ENCODE measurements at places on chromosomes 7 and 10.

GRCh38 chr10:22791665-22792064, 77.3 kb upstream of the PIP4K2A start:
- no peak for DNase-seq

DNA sequence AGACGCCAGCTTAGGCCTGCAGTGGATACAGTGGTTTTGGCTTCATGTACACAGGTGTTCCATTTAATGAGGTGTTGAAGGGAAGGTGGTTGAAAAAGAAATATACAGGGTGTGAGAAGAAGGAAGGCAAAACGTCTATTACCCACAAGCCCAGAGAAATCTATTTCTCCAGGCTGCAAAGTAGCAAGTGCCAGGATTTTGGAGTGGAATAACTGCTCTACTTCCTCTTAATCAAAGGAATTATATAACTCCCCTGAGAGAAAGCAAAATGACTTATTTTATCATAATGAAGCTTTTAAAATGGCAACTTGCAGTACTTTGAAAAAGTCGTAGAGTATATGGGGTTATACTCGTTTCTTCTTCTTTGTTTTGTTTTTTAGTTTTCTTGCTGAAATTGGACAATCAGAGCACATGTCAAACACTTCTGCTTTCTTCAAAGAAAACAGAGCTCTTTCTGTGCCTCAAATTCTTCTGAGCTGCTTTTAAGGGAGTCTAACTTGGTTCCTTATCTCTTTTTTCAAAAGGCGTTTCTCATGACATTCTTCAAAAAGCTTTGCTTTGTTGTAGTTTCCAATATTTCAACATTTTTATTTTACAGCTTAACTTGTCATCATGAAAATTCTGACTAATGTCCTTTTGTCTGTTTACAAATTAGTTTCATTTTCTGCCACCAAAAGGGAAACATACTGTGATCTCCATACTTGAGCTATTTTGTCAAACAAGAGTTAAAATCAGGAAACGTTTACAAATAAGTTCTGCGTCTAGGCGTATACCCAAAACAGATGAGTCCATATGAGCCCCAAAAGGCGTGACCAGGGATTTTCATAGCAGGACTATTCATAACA, 289.7 kb downstream of the FRMD4A start:
- no peak for DNase-seq

GRCh38 chr7:14871880-14872279, 30.7 kb downstream of the DGKB start:
- DNase-seq, result no peak

DNA sequence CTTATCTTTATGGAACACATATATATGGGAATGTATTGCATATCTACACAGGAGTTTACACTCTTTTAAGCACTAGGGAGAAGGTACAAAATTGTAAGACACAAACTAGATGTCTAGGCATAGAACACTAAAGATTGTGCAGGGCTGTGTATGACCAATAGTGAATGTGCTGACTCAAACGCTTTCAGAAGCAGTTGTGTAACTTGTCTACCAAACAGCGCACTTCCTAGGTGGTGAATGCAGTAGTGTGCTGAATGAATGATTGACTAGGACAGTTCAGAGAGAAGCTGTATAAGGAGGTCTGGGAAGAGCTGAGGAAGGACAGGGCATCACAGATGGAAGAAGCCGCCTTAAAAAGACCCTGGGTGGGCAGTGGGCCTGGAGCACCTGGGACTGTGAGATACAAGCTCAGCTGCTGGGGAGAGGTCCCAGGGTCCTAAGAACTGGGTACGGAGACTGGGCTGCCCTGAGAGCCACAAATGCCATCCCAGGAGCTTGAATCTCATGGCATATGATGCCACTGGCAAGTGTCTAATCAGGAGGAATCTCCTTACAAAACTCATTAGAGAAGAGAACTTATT, 14.2 kb downstream of the CLRN3 start:
- no peak for DNase-seq

DNA sequence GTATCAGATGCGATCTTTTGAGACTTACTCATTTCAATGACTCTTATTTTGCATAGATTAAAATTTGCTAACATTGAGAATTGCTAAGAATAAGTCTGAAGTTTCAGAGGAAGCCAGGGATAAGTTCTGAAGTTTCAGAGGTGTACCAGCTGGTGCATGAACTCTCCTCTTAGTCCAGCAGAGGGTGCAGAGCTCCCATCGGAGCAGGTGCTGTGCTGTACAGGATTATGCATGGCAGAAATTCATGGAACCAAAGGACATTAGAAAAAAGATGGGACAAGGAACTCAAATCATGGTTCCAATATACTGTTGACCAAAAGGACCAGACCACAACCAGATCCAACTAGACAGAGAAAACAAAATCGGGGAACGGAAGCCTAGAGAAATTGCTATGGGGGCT, 41.9 kb downstream of the MGAM2 start:
- DNase-seq, result no peak

Measured in activated CD8-positive, alpha-beta memory T cell treated with anti-CD3 and anti-CD28 coated beads, Interleukin-2, amount 50 U/mL, for 48 hours (primary cell).